ENCODE measurements at places on chromosomes 5 and 9.

DNA sequence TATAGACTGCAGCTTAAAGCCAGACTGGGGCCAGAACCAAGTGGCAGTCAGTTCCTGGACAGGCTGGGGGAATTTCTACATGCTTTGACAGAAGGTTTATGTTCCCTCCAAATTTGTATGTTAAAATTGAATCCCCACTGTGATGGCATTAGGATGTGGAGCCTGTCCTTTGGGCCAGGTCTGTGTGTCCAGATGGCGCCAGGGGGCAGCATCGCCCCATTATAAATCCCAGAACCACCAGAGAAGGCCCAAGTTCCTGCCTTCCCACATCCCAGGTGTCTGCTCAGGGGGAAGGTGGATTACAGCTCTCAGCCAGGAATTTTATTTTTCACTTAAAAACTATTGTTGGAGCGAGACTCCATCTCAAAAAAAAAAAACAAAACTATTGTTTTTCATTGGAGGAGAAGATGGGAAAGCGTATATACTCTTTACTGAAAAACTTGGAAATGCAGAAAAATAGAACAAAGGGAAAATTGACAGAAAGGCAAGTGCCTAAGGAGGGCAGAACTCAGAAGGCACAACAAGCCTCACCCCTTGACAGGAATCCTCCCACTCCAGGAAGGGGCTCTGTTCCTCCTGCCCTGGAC lies 5.0 kb downstream of the IL3 start:
- DNase-seq: peak; percentile 56

GRCh38 chr9:131673531-131673930 lies 66.3 kb downstream of the RAPGEF1 start:
- DNase-seq: no peak

DNA sequence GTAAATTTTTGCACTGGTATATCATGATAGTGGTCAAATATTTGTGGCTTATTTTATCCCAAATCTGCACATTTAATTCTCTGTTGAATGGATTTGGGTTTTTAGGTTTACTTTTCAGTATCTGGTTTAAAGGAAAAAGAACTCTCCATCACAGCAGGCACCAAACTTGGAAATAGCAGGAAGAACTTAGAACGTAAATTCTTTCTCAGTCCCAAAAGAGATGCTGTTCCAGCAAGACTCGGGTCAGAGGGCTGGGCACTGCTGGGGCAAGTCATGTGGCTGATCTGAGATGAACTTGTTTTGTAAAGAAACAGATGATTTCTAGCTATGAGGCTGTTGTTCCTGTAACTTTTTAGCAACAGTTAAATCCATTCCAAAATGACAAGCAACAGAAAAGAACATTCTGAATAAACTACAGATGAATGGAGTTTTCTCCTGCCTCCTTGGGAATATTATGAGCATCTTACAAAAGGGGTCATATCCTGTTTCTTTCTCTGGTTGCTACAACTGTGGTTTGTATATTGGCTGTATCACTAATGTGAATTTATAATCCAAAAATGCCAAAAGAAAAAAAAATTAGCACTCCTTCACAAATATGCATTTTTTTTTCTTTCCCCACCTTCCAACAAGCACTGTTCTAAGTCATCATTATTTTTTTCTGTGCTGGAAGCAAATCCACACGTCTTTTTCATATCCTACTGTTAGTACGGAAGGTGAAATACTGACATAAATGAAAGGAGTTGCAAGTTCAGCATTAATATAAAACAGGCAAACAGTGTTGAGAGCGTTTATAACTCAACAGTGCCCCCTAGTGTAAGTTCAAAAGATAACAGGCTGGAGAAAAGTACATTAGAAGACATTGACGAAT lies 31.1 kb downstream of the OR2K2 start:
- DNase-seq: no peak

GRCh38 chr5:34663771-34664496 lies 7.8 kb downstream of the RAI14 start:
- DNase-seq: no peak

DNA sequence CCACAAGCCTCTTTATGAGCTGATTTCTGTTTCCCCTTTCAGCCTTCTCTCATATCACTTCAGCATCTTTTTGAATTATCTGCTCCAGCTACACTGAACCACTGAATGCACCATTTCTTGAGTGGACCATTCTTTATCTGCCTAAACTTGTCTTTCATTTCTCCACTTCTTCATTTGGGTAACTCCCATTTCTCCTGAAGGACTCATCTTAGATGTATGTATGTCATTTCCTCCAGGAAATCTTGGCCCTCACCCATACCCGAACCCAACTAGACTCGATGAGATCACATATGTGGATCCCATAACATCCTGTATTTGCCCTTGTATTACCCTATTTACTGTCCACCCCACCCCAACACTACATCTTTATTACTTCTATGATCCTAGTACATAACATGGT lies 249.8 kb downstream of the KIF4B start:
- no peak for DNase-seq

- DNase-seq: no peak
These were observed 440.9 kb downstream of the DIRAS2 start for GRCh38 chr9:90201766-90202165.

- no peak for DNase-seq
These were observed 521.0 kb upstream of the CCNG1 start for GRCh38 chr5:162916368-162916767.

DNA sequence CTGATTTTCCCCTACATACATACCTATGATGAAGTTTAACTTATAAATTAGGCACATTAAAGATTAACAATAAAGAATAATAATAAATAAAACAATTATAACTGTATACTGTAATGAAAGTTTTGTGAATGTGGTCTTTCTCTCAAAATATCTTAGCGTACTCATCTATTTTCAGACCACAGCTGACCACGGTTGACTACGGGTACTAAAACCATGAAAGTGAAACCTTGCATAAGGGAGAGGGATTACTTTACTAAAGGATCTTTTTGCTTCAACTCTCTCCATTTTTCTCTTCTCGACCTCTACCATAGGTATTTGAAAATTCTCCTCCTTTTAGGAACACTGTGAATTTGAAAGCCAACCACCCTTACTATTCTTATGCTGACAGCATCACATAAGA lies 475.5 kb downstream of the CETN3 start:
- DNase-seq: no peak

- no peak for DNase-seq
These were observed 9.8 kb downstream of the GCNT4 start for GRCh38 chr5:75042522-75042921.

GRCh38 chr5:134592141-134592746 lies 40.4 kb downstream of the SAR1B start:
- no peak for DNase-seq

GRCh38 chr5:127702926-127703561 lies at the start of gene CCDC192:
CCDC192 (plus strand) TSS chr5:127703391; CDS start chr5:127703446, 55 bp downstream.
- no peak for DNase-seq

DNA sequence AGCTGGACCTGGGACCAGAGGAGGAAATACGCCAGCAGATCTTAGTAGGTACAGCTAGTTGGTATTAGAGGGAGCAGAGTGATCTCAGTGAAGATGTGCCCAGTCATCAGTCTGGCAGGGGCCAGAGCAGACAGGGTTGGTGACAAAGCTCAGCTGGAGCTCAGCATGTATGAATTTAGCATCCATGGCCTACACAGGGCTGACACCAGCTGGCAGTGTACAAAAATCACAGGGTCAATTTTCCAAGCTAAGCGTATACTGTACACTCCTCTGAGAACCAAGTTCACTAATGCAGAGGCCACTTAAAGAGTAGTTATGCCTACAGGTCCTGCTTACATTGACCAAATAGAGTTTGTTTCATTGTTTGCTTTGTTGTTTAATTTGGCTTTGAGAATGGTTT lies 146.6 kb downstream of the SLC24A2 start:
- DNase-seq: no peak

DNA sequence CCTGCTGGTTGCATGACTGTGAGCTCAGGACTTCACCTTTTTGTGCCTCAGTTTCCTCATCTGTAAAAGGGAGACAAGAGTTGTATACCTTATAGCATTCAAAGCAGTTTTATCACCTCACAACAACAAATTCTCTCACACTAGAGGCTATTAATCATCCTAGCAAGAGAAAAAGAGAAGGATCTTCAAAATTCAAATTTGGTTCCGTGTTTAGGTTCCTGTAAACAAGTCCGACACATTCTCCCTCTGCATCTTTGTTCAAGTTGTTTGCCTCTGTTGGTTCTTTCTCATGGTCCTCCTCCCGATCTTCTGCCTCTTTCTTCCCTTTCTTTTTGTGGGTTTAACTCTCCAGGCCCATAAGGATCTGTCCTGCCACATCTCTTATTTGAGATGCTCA lies 218.0 kb downstream of the PIK3R1 start:
- DNase-seq: no peak

DNA sequence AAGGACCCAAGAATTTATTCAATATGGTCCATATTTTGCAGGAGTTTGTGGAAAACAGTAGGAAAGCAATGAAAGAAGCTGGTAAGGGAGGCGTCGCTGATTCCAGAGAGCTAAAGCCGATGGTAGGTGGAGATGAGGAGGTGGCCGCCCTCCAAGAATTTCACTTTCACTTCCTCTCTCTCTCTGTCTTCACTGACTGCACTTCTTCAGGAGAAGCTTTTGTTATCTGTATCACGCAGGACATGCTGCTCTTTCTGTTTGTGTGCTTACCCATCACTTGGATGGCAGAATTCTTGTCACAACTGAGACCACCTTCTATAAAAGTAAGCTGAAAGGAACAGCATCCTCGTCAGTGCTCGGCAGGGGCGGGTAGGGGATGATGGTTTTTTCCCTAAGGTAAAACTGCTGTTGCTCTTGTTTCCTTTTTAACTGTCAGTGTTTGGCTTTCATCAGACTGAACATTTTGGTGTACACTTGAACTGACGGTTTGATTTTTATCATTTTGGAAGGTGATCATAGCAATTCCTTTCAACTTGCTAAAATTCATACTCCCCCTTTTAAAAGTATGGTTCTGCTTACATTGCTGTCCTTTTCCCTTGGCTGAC lies 62.4 kb upstream of the FSD1L start:
- peak; percentile 10 for DNase-seq

- no peak for DNase-seq
These were observed 70.7 kb upstream of the SHISAL2B start for GRCh38 chr5:64619609-64620008.

- DNase-seq: no peak
These were observed 3.7 kb downstream of the KIF3A start for GRCh38 chr5:132733499-132734148.

- DNase-seq: no peak
These were observed 7.3 kb upstream of the SPATA24 start for GRCh38 chr5:139410993-139411828.

GRCh38 chr9:35769763-35770162 lies 15.7 kb upstream of the MSMP start:
- DNase-seq: no peak

GRCh38 chr5:42767491-42768105 lies 11.0 kb downstream of the CCDC152 start:
- DNase-seq: no peak

GRCh38 chr9:131272212-131272611 lies 4.1 kb downstream of the FAM78A start:
- no peak for DNase-seq

- DNase-seq: no peak
These were observed 1304.4 kb downstream of the MAT2B start for GRCh38 chr5:164809821-164810220.

- DNase-seq: no peak
These were observed 1.1 kb downstream of the ATPSCKMT start for GRCh38 chr5:10248378-10249260.

DNA sequence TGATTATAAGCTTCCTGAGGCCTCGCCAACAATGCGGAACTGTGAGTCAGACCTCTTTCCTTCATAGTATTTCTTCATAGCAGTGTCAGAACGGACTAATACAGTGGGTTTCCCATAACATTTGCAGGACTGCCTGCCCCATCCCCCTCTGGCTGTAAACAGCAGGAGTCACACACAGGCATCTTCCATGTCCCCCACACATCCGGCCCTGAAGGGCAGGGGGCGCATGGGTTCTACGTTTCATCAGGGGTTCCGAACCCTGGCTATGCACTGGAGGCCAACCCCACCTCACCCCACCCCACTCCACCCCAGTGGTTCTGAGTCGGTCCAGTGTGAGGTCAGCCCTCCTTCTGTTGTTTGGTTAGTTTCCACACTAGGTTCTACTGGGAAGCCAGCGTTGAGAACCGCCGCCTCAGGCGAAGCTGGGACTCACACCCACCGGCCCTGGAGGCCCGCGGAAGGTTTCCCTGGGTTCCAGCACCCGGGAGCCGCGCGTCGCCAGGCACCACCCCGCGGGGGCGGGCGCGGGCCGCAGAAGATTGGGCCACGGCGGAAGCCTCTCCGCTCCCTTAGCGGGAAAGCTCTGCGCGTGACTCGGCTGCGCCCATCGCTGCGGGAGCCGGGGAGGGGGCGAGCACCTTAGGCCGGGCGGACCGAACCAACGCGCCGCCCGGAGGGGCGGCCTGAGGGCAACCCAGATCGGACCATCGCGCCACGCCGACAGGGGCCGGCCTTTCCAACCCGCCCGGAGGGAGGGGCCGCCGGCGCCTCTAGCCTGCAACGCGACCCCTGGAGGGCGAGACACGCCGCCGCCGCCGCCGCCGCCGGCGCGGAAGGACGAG lies at the start of gene RUSC2:
RUSC2 (plus strand) TSS at position 799 of the 842 bp plus-strand sequence. CDS start 56,411 bp downstream, outside the sequence.
- DNase-seq: peak; percentile 47
